ENCODE measurements at places on chromosomes 3 and 15. TPM values are rescaled to one million over a fixed set of nuclear protein-coding genes. Genes with fewer than 3 reads are reported as not detected.

Gene SCG5
- total RNA-seq: 46.0 TPM

Gene USF3
- total RNA-seq: 14.9 TPM

Gene RNF123
- 56.6 TPM for total RNA-seq

Gene SKOR1
- total RNA-seq: 4.0 TPM

Gene CPB1
- not detected for total RNA-seq

Gene SPTBN5
- total RNA-seq: 0.32 TPM

Gene GOLGA8J
- not detected for total RNA-seq

Gene AQP9
- total RNA-seq: not detected
